Stimulated activated CD4-positive, alpha-beta T cell treated with anti-CD3 and anti-CD28 coated beads, Interleukin-2, amount 100 ng/mL, for 24 hours (primary cell): ENCODE measurements at places on chromosomes 2 and 18.

DNA sequence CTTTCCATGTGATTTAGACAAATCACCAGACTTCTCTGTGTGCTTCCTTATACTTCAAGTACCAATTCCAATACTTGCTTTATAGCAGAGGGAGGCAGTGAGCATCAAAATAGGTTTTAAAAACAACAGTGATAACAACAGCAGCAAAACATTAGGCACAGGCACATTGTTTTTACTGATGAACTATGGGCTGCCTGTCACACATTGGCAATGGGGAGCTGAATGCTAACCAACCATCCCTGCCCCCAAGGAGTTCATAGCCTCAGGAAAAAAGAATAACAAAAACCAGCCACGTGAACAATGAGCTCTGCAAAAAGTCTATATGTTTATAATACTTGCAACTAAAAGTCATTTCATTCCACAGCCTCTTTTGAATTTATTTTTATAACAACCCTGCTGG, 287.9 kb upstream of the TRIB2 start:
- DNase-seq = no peak

- DNase-seq = no peak
Observed at GRCh38 chr18:51491678-51492372, 294.3 kb upstream of the MEX3C start.

DNA sequence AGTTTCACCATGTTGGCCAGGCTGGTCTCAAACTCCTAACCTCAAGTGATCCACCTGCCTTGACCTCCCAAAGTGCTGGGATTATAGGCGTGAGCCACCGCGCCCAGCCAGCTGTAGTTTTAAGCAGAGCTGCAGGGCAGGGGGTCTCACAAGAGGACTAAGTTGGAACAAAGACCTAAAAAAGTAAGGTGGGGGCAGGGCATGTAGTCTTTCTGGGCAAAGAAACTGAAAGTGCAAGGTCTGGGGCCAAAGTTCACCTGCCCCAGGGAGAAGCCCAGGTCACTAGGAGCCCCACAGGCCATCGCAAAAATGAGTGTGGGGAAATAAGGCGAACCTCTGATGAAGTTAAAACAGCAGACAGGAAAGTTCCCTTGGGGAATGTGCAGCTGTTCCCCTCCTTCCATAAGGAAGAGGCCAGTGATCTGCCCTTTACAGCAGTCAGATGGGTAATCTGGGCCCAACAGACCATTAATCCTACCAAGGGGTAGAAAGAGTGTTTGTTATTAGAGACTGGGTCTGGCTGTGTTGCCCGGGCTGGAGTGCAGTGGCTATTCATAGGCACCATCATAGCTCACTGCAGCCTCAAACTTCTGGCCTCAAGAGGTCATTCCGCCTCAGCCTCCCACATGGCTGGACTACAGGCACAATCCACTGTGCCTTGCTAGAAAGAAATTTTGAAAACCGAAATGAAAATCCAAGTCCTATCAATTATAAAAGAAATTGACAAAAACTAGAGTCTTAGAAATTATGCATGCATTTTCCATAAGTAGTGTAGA, 2.8 kb downstream of the SCLY start:
- no peak for DNase-seq

- peak; percentile 51 for DNase-seq
Observed at GRCh38 chr2:174342686-174343342, 8.1 kb downstream of the SP9 start.

- DNase-seq = no peak
Observed at GRCh38 chr2:237546876-237547395, 19.4 kb upstream of the PRLH start.

DNA sequence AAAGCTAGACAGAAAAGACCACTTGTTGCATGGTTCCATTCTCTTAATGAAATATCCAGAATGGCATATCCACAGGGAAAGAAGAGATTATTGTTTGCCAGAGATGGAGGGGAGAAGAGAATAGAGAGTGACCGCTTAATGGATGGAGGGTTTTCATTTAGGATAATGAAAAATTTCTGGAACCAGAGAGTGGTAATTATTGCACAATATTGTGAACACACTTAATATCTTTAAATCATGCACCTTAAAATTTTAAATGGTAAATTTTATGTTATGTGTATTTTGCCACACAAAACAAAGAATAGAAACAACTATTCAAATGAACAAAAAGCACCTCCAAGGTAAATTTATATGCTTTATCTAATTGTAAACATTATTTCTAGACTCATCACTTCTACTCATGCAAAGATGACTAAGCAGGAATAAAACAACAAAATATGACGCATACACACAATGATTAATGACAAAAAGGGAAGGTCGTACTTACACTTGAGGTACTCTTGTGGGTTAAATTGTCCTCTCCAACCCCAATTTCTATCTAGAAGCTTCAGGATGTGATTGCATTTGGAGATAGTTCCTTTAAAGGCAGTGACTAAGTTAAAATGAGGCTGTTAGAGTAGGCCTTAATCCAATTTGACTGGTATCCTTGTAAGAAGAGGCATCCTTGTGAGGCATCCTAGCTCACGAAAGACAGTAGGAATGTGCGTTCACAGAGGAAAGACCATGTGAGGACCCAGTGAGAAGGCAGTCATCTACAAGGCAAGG, 18.7 kb upstream of the DHRS9 start:
- DNase-seq = no peak

GRCh38 chr2:215888680-215889079, 124.7 kb downstream of the MREG start:
- no peak for DNase-seq
